ENCODE measurements at places on chromosomes 13 and 19.

DNA sequence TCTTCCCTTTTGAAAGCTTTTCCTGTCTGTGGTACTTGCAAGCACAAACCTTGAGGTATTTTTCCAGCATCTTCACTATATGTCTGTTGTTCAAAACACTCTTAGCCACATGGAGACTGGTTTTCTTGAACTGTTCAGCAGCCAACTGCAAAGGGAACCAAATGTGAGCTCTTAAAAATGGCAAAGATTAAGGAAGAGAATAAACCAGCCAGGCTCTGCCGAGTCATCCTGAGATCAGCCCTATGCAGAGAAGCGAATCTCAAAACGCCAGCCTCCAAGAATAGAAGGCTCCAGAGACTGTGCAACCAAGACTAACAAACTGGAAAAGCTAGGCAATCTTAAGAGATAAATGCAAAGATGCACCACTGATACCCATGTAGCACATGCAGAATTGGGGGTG is 20.7 kb downstream of the AKAP8 start:
- DNase-seq: no peak
- no peak overlapping the region for H3K4me3 ChIP-seq
- no peaks in the 10 kb centered on the region for H3K4me1 ChIP-seq
- H3K27me3 ChIP-seq: no peaks in the 10 kb centered on the region
- peaks cover 51% of the 10 kb centered on the region for H3K36me3 ChIP-seq

- no peak overlapping the region for H3K27ac ChIP-seq
- H3K4me3 ChIP-seq: peak overlapping the region; percentile 45
These were observed 19.2 kb downstream of the RCN3 start for GRCh38 chr19:49546825-49547565.

DNA sequence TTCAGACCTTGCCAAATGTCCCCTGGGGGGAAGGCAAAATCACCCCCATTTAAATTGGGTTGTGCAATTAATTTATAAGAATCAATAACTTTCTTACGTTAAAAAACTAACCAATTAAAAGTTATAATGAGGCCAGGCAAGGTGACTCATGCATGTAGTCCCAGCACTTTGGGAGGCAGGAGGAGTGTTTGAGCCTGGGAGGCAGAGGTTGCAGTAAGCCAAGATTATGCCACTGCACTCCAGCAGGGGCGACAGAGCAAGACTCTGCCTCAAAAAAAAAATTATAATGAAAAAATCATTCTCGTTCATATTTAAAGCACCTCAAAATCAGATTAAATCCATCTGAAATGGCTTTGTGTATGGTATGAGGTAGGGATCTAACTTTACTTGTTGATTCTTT is 18.4 kb upstream of the SIGLEC14 start:
- H3K4me3 ChIP-seq: no peak overlapping the region
- H3K36me3 ChIP-seq: no peaks in the 10 kb centered on the region
- DNase-seq: no peak
- no peak overlapping the region for H3K27ac ChIP-seq

- peaks cover 9% of the 10 kb centered on the region for H3K27me3 ChIP-seq
- DNase-seq: no peak
- peaks cover 52% of the 10 kb centered on the region for H3K4me1 ChIP-seq
- peak overlapping the region; percentile 49 for H3K4me3 ChIP-seq
These were observed 2.1 kb downstream of the TNFSF9 start for GRCh38 chr19:6533000-6533328.

- no peaks in the 10 kb centered on the region for H3K36me3 ChIP-seq
- peak overlapping the region; percentile 66 for H3K27ac ChIP-seq
- peaks cover 32% of the 10 kb centered on the region for H3K4me1 ChIP-seq
These were observed 655 bp upstream of the S1PR5 start for GRCh38 chr19:10517760-10518443.

All from CD8-positive, alpha-beta memory T cell (primary cell).